Skeletal muscle cell (primary cell): ENCODE measurements at places on chromosomes 12 and 14.

- DNase-seq: no peak
Observed at GRCh38 chr12:65984227-65984479, 146.4 kb downstream of the LLPH start.

DNA sequence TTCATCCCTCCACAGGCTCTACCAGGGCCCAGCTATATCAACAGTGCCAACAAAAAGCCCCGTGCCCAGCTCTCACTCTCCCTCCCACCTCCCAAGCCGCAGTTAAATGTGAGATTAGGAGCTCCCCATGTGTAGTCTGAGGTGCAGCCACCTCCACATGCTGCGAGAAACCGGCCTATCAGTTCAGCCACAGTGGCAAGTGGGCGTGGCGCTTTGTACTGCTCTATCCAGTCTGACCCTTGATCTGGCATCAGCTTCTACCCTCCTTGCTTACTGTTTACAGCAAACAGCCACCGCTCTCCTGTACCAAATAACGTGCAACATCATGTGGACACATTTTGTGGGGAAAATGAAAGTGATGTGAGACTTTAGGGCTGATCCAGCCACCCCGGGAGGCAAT is 1.7 kb downstream of the PLEK2 start:
- DNase-seq: no peak

- DNase-seq: no peak
Observed at GRCh38 chr14:36067428-36068187, 108.9 kb downstream of the PTCSC3 start.

GRCh38 chr12:108823804-108824203 is 33.6 kb downstream of the SSH1 start:
- no peak for DNase-seq

DNA sequence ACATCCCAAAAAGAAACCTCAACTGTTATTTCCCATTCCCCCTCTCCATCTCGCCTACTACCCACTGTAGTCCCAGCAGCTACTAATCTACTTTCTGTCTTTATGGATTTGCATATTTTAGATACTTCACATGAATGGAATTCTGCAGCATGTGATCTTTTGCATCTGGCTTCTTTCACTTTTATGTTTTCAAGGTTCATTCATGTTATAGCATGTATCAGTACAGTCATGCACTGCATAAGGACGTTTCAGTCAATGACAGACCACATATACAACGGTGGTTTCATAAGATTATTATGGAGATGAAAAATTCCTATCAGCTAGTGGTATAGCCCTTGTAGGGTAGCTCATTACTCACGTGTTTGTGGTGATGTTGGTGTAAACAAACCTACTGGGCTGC is 24.5 kb downstream of the PCNX4 start:
- no peak for DNase-seq

- DNase-seq: no peak
Observed at GRCh38 chr14:51730684-51731083, 79.0 kb downstream of the FRMD6 start.

- DNase-seq: no peak
Observed at GRCh38 chr12:47870175-47870781, 34.5 kb downstream of the VDR start.

GRCh38 chr14:67077921-67078320 is 111.3 kb upstream of the GARIN2 start:
- DNase-seq: no peak

DNA sequence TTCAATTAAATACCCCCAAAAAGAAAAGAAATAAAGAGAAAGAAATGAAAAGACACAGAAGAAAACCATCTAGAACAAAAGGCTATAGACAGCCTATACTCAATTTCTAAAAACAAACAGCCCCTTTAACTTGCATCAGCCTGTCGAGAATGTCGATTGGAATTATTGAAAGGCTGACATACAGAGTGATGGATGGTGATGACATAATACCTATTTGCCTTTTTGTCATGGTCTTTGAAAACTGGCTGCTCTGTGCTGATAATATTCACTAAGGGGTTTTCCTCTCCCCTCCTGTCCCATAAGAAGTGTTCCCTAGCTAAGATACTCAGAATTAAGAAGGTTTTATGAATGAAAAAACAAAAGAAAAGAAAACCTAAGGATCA is 393.7 kb downstream of the SOX5 start:
- no peak for DNase-seq

DNA sequence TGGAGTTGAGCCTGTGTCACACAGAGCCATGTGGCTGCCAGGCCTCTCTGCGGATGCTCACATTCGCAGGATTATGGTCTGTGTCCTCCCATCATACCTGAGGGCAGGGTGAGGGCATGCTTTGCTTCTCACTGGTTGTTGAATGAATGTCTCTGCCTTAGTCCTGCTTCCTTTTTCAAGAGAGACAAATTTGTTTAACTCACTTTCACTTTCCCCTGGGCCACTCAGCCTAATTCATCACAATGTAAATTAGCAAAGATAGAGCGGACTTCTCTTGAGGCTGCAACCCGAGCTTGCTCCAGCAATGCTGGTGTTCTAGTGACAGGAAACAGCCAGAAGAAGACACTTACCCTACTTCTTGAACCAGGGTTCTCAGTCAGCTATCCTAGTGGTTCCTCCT is 35.5 kb upstream of the PAX9 start:
- DNase-seq: no peak

- DNase-seq: no peak
Observed at GRCh38 chr14:76121089-76121748, 30.5 kb upstream of the GPATCH2L start.

DNA sequence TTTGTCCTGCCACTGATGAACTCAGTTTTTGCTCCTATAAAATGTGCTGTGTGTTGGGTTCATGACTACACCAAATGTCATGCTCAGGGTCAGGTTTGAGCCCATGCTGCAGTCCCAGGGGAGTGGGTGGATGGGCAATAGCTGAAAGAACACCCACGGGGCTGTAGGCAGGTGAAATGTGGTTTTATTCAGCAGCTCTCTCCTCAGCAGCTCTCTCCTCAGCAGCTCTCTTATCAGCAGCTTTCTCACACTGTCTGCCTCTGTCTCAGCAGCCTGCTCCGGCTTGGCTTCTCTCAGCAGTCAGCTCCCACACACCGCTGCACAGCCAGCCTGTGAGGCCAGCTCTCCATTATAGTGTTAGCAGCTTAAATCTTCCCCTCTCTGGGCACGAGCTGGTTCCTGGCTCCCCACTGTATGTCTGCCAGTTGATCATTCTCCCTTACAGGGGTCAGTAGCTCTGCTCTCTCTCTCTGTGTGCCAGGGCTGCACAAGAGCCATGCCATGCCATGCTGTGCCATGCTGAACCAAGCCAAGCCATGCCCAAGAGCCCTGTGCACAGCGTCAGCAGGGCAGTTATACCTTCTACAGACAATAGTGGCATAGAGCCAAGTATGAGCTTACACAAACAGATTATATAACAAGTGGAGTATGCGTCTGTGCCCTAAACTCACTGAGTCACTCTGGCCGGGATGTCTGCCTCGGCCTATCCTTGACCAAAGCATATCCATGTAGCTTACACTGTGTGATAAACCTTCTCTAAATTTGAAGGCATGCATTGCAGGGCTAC is 303.3 kb upstream of the TMPO start:
- no peak for DNase-seq

GRCh38 chr12:103596981-103597380 is 9.9 kb downstream of the STAB2 start:
- no peak for DNase-seq

- peak; percentile 98 for DNase-seq
Observed at GRCh38 chr12:127270193-127270592, 996.8 kb upstream of the TMEM132C start.

DNA sequence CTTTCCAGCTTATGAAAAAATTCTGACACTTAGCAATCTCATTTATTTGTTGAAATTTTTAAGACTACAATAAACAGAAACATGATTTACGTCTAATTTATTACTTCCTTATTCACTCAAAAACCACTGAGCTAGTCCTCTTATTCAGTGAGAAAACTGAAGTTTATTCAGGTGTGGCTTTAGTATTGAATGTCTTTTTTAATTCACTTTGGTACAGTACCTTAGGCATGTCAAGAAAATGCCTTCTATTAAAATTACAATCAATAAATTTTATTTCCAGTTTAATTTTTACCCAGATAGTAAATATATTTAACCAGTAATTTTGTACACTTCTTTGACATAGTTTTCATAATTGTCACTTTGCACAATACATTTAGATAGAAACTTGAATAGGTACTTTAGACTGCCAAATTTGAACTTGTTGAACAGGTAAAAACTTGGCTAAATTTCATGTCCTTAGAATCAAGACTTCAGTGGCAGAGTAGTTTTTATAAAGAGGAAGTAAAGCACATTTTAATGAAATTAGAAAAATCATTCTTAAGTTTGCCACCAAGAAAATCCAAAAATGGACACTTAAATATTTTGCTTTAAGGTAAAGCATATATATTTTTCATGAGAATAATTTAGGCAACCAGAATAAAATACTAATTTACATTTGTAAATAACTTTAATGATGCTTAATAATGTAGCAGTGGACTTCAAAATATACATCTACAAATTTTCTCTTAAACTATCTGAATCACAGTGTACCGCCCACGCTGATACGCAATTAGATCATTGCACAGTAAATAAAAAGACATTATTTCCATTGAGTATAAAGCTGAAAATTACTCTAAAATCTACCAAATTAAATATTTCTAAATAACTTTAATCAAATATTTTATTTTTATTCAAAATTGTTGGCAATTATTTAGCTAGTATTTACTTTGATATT is 159.1 kb downstream of the RASSF9 start:
- no peak for DNase-seq

DNA sequence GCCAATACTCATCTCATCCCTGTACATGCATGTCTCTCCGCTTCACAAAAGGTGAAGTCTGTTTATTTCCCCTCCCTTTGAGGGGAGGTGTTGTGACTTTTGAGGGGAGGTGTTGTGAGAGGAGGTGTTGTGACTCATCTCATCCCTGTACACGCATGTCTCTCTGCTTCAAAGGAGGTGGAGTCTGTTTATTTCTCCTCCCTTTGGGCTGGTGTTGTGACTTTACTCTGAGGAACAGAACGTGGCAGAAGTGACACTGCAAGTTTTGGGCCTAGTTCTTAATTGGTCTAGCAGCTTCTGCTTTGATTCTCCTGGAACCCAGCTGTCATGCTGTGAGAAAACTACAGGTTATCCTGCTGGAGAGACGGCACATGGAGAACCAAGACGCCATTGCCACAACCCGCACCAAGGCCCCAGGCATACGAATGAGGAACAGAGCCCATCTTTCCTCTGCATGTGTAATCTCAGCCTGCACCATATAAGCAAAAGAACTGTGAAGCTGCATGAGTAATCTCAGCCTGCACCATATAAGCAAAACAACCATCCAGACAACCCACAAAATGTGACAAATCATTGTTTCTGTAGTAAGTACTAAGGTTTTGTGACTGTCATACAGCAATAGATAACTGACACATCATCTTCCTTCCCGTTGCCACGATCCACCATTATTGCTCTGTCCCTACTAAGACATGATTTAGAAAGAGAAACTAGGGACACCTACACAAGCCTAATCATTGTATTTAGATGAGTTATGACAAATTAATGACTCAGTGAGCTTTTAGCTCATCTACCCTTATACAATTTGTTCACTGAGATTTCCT is 30.0 kb downstream of the GALNT4 start:
- DNase-seq: no peak

- DNase-seq: no peak
Observed at GRCh38 chr12:104657726-104658484, 201.2 kb downstream of the CHST11 start.

GRCh38 chr14:95832012-95832411 is 44.6 kb upstream of the TUNAR start:
- no peak for DNase-seq

DNA sequence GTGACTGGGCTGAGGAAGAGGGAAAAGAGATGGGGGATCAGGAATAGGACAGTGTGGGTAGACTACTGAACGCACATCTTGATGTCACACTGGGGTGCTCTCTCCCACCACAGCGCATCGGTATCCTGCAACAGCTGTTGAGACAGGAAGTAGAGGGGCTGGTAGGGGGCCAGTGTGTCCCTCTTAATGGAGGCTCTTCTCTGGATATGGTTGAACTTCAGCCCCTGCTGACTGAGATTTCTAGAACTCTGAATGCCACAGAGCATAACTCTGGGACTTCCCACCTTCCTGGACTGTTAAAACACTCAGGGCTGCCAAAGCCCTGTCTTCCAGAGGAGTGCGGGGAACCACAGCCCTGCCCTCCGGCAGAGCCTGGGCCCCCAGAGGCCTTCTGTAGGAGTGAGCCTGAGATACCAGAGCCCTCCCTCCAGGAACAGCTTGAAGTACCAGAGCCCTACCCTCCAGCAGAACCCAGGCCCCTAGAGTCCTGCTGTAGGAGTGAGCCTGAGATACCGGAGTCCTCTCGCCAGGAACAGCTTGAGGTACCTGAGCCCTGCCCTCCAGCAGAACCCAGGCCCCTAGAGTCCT is 6.9 kb downstream of the C1QL4 start:
- DNase-seq: no peak

GRCh38 chr12:70733385-70733784 is 96.2 kb upstream of the PTPRB start:
- DNase-seq: peak; percentile 41

- no peak for DNase-seq
Observed at GRCh38 chr14:63155511-63156185, 48.6 kb upstream of the RHOJ start.

- DNase-seq: peak; percentile 70
Observed at GRCh38 chr14:75822522-75823141, 159.2 kb downstream of the TGFB3 start.

DNA sequence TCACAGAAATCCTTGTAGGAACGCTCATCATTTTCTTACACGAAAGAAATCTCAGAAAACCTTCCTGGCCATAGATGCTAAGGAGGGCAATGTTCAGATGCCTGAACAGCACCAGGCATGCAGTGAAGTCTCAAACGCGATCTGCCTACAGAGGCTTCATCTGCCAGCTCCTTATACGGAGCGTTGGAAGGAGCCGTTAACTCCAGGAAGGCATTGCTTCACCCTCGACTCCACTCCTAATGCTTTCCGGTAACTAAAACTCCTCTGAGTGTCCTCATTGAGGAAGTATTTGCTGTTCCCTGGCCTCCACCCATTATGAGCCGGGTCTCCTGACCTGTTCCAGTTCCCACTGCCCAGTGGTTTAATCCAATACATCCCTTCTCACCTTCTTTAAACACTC is 502.7 kb downstream of the BCL11B start:
- no peak for DNase-seq

DNA sequence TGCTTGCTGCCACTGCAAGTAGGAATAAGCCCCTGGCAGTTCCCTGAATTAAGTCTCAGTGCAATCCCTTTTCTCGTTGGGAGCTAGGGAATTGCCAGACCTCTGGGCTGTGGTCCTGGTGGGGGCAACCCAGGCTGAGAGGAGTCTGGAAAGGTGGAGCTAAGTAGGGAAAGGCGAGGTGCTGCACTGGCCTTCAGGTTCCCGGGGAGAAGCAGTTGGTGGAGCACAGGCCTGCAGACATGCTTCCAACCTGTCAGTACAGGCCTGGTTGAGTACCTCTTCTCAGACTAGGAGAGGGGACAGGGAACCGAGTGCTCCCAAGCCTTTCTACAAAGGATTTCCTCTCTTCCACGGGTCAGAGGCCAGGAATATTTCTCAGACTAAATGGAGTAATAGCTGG is 1.5 kb downstream of the NRIP2 start:
- no peak for DNase-seq

DNA sequence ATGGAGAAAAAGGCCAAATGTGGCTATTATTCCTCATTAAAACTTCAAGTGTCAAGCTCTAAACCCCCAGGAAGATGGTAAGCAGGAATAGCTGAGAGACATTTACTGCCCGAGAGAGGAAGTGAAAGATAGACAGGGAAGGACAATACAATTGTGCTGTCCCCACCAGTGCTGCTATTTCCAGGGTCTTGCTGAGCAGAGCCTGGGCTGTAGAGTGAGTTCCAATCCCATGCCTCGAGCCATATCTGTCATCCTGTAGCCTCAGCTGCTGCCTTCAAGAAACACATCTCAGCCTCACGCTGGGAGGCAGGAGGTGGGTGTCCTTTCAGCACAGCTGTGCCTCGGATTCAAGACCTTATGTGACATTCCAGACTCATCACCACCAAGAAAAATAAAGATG is 114.0 kb downstream of the RPAP3 start:
- DNase-seq: peak; percentile 10
